ENCODE measurements at places on chromosomes 6 and 20.

DNA sequence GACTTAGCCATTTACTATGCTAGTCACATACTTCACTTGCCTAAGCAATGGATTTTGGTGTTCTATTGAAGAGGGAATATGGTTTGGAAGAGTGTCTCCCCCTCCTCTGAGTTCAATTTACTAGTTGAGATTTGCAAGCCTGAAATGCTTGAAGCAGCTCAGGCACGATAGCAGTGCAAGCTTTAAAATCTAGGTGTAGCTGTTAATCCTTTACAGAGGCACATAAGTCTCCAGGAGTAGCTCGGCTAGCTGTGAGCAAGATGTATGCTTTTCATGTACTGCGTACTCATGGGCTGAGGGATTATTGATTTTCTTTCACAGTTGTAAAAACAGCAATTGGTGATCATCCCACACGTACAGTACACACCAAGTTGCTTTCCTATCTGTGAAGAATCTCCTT is 726 bp downstream of the FLRT3 start:
- peak; percentile 69 for DNase-seq

DNA sequence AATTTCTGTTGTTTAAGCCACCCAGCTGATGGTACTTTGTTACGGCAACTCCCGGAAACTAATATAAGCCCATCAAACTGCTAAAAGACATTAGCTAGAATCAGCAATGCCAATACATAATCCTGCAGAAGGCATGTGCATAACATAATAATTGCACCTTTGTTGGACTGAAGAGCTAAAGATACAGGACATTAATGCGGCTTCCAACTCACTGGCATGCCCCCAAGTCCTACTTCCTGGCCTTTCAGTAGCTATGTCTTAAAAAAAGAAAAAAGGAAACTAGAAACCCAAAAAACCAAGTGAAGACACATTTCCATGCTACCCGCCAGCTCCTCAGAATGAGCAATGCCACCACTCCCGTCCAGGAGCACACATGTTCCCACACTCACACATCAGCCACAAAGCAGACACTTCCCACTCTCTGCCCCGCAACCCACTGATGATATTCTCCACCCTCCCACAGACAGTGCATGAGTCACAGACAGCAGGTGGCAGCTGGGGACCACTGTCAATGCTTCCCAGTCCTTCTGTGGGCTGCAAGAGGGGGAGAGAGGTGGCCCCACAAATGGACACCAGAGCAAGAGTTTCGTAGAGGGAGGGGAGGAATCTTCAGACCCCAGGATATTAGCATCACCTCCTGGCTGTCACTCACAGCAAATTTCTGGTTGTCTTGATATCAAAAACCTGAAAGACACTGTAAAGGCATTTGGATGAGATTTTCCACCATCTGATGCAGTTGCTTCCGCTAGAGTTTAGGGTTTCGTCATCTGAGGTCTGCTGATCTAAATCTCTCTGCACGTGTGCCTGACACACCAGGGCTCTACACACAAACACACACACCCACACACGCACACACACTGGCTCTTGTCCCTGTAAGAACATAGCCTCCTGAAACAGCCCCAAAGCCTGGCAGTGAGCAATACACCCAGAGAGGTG is 32.8 kb downstream of the GFOD1 start:
- no peak for DNase-seq

- DNase-seq: no peak
Observed at GRCh38 chr6:165060720-165061119, 248.7 kb downstream of the C6orf118 start.

- no peak for DNase-seq
Observed at GRCh38 chr6:21679761-21680265, 86.3 kb downstream of the SOX4 start.

DNA sequence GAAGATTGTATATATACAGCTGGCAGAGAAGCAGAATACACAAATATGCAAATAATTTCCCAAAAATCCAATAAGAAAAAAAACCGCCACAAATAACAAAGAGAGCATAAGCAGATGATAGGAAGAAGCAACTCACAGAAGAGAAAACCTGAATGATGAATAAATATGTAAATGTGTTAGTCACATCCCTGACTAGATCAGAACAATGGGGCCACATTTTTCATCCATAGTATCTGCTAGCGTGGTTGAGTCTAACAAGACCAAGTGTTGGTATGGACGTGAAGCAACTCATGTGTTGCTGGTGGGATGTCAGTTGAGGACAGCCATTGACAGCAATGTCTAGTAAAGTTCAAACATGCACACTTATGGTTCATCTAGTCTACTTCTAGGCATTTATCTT is 3.9 kb upstream of the SLC22A3 start:
- no peak for DNase-seq

- no peak for DNase-seq
Observed at GRCh38 chr6:70839286-70840266, 117.3 kb downstream of the B3GAT2 start.

All from right kidney (tissue), 9 donors.